ENCODE measurements at places on chromosomes 16 and 17. TPM values are rescaled to one million over a fixed set of nuclear protein-coding genes. Genes with fewer than 3 reads are reported as not detected.

DNA sequence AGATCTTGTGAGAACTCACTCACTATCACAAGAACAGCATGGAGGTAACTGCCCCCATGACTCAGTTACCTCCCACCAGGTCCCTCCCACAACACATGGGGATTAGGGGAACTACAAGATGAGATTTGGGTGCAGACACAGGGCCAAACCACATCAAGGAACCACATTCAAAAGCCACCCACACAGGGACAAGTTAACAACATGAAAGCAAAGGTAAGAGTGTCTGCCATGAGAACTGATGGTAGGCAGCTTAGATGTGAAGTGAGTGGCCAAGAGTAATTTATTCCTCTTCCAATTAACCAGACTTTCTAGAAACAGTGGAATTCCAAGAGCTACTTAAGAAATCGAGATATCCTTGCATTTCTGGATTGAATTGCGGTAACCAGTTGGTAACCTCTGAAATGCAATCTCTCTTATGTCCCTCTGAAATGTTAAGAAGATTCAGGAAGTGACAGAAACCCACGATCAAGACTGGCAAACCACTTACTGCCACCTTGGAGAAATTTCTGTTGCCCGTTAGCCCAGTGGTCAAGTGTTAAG lies 167.4 kb upstream of the CACNG5 start:
- no peak for DNase-seq

Gene ENPP7
- polyA plus RNA-seq, result 1.7 TPM

DNA sequence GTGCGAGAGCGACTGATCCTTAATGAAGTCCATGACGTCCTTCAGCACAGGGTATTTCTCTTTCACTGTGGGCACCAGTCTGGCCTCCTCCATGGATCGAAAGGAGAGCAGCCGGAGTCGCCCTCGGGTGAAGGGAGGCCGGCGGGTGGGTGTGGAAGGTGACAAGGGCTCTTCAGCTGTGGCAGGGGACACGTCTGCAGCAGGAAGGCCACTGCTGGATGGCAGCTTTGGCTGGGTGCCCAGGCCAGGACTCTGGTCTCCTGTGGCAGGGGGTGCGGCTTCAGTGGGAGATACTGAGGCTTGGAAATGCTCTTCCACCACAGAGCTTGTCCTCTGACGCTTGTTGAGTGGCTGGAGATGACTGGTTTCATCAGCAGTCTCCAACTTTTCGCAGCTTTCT lies 78.5 kb downstream of the ZZEF1 start:
- no peak for DNase-seq

- DNase-seq, result no peak
Observed at GRCh38 chr17:57881783-57882351, 32.0 kb upstream of the MRPS23 start.

GRCh38 chr16:77112746-77113145 lies 78.2 kb upstream of the MON1B start:
- no peak for DNase-seq

Gene KRT34
- not detected for polyA plus RNA-seq

Measured in left renal pelvis (tissue), 4 donors.